ENCODE measurements at places on chromosomes 5 and 9.

DNA sequence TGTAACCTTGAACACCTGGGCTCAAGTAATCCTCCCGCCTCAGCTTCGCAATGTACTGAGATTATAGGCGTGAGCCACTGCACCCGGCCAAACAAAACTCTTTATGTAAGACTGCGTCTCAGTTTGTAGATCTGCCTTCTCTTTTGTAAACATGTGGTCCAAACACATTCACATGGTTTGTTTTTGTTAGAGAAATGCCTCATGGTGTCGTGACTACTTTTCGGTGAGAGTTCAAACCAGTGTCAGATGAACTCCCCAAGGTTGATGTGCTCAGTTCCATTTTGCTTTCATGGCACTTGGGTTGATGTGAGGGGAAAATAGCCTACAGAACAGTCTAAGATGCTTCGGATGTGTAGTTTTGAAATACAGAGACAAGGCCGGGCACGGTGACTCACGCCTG is 231.6 kb downstream of the GOLPH3 start:
- no peak for DNase-seq

- DNase-seq, result no peak
Measured at GRCh38 chr5:144405991-144406390, 235.3 kb downstream of the KCTD16 start.

DNA sequence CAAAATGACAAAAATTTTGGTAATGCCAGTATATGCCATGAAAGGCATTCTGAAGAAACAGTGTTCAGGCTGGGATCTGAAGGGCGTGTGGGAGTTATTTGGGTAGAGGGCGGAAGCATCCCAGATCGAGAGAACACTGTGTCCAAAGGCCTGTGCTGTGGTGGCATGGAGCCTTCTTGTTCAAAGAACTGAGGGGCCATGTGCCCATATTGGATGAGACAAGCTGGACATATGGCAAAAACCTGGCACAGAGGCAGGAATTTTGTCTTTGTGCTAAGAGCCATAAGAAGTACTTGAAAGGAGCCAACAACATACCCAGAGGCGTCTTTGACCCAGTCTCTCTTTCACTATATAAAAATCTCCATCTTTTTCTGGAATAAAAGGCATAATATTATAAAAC is 128.0 kb downstream of the SYK start:
- no peak for DNase-seq

- DNase-seq, result no peak
Measured at GRCh38 chr5:72835633-72836032, 19.2 kb downstream of the TNPO1 start.

- DNase-seq, result no peak
Measured at GRCh38 chr5:124702525-124702924, 43.9 kb downstream of the ZNF608 start.

GRCh38 chr5:16524286-16524685 is 58.7 kb upstream of the ZNF622 start:
- DNase-seq, result no peak

DNA sequence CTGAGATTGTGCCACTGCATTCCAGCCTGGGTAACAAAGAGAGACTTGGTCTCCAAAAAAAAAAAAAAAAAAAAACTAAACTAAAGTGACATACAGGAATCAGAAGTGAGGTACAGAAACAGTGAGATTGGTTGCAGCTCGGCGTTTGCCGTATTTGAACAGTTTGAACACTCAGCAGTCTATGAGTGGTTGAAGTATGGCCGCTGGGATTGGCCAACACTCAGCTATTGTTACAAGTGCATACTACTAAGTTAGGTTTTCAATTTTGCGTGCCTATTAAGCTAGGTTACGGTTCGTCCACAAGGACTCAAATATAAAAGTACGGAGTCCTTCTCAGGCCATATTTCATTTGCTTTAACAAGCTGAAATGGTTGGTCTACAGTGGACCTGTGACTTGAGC is 3.3 kb upstream of the TSC1 start:
- DNase-seq, result no peak

DNA sequence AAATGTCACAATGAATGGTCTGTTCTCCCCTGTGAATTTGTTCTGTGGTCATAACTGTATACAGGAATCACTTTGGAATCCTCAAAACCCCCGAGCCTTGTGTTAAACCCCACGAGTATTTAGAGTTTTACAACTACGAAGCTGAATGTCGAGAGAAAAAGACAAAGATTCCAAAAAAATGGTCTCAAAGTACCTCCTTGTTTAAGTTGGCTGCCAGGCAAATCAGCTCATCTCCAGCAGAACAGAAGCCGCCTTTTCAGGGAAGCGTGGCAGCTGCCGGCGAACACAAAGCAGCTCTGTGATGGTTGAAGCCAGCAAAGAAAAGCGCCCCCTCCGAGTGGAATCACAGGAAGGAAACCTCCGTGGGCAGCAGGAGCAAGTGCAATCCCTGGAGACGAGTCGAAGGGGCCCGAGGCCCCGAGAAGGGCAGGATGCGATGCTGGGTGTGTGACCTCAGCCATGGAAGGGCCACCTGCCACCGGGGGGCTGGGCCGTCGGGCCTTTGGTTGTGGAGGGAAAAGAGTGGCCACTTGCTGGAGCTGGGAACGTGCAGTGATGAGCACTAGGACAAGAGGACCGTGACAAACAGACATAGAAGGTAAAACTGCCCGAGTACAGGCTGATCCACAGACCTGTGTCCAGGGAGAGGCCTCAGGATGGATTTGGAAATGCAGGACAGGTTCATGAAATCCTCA is 706.4 kb downstream of the SEMA5A start:
- no peak for DNase-seq

DNA sequence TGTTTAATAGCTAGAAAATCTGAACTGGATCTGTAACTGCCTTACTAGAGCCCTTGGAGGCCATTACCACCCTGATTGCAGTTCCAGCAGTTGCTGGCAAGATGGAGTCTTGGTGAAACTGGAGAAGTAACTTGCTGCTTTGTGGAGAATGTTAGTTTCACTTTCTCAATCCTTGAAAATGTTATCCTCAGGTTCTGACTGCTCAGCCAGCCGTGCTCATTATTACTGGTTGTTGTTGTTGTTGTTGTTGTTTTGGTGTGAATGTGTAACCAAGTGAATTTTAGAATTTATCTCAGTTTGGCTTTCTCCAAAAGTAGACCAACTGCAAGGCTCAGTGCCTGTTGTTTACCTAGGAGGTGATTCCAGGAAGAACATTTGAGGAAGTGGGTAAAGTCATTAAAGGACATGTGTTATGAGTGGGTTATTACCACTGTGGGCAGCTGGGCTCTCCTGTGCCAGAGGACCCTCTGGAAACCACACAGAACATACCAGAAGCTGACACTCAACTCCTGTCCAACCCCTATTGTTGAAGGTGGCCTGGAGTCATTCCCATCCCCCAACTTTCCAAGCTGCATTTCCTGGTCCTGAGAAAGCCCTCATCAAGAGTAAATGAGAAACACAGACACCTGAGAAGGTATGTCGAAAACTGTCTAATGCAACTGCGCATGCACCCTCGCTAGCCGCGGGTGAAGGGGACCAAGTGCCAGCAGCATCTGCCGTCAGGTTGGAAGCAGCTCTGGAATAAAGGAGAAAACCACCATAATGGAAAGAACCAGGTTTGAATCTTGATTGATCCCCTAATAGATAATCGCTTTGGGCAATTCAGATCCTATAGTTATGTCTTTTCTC is 111.6 kb downstream of the CMYA5 start:
- no peak for DNase-seq

DNA sequence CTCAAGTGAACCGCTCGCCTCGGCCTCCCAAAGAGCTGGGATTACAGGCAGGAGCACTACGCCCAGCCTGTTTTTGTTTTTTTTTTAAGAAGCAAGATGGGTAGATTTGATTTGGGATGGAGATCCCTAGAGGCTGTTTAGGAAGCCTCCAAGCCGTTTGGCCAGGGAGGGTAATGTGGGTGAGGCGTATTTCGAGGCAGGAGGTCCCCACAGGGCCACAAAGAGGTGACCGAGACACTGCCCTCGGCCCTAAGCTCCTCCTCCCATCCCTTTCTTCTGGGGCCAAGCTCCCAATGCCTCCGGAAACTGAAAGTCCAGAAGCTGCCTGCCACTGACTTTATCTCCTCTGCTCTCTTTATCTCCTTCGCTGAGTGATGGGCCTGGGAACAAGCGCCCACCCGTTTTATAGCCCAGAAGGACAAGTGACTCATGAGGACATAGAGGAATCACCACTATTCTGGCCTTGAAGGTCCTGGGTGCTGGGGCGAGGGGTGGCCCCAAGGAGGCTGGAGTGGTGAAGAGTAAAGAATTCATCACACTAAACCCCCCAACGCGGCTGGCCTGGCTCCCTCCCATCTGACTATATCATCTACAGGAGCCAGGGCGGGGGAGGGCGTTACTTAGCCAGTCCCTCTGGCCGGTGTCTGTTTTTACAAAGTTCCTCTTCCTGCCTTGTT is 2.0 kb upstream of the RALGDS start:
- no peak for DNase-seq

DNA sequence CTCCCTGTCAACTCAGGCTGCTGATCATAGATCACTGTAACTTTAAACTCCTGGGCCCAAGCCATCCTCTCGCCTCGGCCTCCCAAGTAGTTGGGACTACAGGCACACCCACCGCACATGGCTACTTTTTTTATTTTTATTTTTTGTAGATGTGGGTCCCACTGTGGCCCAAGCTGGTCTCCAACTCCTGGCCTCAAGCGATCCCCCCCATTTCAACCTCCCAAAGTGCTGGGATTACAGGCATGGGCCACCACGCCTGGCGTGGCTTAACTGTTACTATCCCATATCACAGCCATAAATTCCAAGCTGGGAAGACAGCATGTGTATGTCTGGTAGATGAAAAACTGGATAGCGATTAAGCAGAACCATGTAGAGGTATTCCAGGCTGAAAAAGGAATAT is 1.0 kb downstream of the HDAC3 start:
- DNase-seq, result no peak

DNA sequence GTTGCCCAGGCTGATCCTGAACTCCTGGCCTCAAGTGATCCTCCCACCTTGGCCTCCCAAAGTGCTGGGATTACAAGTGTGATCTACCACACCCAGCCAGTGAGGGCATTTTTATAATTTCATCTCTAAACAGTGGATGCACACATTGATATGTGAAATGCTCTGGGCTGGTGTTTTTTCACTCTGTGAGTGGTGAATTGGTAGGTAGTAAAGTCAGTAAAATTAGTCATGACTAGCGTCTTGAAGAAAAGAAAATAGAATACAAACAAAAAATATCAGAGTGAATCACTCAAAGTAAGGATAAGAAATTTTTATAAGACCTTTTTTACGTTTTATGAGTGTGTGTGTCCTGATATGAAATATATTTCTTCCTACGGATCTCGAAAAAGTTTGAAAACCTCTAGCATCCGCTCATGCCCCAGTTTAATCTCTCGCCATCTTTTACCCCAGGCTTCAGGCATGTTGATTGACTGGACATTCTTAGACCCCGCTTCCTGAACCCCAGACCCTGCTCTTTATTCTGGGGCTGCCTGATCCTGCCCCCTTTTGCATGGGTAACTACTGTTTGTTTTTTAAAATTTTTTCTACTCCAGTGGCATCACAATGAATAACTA is 14.0 kb downstream of the OSTF1 start:
- DNase-seq, result no peak

GRCh38 chr5:27963050-27963783 is 924.8 kb upstream of the CDH9 start:
- DNase-seq, result no peak

DNA sequence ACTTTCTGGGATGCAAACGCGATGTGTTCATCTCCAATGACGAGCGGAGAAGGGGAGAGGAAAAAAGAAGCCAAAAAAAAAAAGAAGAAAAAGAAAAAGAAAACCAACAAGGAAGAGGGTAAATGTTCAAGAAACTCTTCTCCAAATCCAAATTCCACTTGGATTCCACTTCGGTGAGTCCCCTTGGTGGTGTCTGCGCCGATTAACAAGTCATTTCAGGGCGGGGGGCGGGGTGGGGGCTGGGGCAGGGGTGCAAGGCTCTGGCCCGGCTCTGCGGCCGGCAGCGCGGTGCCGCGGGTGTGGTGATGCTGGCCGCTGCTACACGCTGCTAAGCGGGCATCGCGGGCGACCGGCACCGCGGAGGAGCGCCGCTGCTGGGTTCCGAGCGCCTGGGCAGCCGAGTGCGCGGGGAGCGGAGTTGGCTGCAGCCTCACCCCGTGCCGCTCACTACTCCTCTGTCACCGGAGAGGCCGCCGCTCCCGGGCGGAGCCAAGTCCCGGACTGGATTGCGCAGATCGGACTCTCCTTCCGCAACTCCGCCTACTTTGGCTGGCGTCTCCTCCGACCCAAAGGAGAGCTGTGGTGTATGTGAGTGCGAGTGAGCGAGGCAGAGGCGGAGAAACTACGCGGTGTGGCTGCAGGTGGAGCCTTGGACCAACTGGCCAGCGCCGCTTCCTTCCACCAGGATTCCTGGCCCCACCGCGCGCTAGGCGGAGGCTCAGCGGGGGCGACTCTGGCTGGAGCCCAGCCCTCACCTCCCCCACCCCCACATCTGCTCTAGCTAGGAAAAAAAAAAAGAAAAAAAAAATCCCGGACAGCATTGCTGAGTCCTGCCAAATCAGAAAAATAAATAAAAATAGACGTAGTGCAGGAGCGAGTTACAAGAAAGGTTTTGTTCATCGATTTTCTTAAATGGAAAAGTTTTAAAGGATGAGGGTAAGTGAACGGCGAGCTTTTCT is at the start of gene SEMA6A:
Gene SEMA6A, minus strand, starts transcription at position 457 of the 959 bp plus-strand sequence. CDS start 69,879 bp downstream, outside the sequence.
- no peak for DNase-seq

GRCh38 chr9:30193421-30193820 is 2191.0 kb upstream of the ACO1 start:
- no peak for DNase-seq

- DNase-seq, result no peak
Measured at GRCh38 chr9:131854896-131855613, 115.2 kb upstream of the RAPGEF1 start.

- no peak for DNase-seq
Measured at GRCh38 chr5:112691339-112691680, 46.4 kb upstream of the APC start.

GRCh38 chr5:95406426-95407090 is 15.4 kb downstream of the FAM81B start:
- DNase-seq, result no peak

GRCh38 chr5:83492331-83492730 is 20.8 kb downstream of the VCAN start:
- no peak for DNase-seq

DNA sequence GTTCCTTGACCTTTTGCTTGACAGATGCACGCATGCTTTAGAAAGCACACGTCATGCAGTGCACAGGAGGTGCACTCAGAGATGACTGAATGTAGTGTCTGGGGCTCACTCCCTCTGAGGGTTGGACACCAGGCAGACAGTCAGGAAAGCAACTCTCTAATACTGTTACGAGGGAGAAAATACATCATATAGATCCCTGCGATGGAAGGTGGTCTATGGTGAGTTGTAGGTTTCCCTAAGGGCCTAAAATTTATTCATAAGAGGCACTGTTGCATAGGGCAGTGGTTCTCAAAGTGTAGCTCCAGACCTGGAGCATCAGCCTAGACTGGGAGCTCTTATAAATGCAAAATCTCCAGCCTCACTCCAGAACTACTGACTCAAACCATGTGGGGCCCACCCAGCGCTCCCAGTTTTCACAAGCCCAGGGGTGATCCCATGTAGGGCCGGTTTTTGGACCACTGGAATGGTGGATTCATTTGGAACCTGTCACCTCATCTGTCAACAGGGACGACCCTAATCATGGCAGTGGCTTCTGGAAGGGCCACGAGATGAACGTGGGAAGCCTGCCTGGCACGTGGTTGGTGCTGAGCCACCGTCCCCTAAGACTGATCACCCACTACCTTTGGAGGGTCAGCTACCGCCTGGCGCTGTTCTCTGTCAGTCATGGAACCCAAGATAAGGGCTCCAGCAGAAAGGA is 16.8 kb upstream of the PHF19 start:
- no peak for DNase-seq

GRCh38 chr5:176646049-176646706 is 1.1 kb upstream of the TSPAN17 start:
- DNase-seq, result no peak

- DNase-seq, result no peak
Measured at GRCh38 chr5:107294669-107295068, 376.1 kb downstream of the EFNA5 start.
